Ammon's horn (tissue), 1 donor: ENCODE measurements at places on chromosomes 1 and 21.
A peak's percentile ranks its signal among the peaks of the same experiment; 100 is the strongest.

DNA sequence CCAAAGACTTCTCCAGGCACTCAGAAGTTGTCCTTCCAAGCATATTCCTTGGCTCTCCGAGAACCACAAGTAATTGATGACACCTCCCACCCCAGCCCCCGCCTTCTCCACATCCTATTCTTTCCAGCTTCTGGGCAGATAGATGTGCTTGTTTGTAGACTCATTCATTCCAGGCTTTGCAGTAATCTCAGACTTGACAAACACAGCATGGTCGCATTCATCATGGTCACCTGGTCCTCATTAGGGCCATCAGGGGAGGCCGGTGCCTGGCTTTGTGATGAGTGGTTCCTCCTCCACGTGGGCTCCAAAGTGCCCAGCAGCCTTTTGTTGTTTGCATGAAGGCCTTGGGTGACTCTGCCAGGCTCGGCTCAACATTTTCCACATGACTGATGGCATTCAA lies 28.5 kb upstream of the KCNE2 start:
- peak; percentile 35 for DNase-seq

DNA sequence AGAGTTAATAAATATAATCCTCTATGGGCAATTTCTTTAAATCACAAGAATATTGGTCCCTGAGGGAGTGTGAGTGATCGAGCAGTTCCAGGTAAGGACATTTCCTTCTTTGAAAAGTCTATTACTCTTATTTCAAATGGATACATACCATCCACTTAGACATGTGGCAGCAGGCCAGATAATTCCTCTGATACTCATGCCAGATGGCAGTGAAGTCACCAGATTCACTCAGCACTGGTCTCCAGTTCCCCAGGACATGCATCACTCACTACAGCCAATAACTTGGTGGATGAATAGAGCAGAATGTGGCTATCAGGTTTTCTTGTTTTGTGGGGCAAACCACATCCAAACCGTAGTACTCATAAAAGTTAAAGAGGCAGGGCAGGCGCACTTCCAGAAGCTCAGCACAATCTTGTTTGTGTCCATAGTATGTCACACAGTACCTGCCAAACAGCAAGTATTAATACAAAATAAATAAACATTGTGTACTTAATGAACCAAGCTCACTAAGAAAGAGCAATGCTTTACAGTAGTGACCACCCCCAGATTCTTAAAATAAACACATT lies 74.2 kb upstream of the CD53 start:
- no peak for DNase-seq

- no peak for DNase-seq
Observed at GRCh38 chr1:244089561-244089960, 38.5 kb downstream of the ZBTB18 start.

DNA sequence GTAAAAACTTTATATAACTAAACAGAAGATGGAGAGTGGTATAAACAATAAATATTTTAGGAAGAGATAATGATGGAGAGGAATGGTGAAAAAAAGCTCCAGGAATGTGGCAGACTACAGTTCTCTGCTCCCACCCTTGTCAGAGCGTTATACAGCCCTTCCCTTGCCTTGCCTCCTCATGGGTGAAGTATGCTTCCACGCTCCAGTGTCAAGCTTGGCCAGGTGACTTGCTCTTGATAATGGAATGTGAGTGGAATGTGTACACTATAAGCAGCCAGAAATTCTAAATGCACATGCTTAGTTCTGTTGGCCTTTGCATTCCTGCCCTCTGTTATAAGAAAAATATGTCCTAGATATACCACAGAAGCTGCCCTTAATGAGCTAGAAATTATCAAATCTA lies 24.7 kb upstream of the POGK start:
- no peak for DNase-seq

GRCh38 chr1:42756956-42757891 lies 9.6 kb downstream of the P3H1 start:
- peak; percentile 44 for DNase-seq

- DNase-seq: no peak
Observed at GRCh38 chr1:153770797-153771196, 4.4 kb upstream of the SLC27A3 start.

GRCh38 chr1:113579256-113580018 lies 179.8 kb downstream of the PHTF1 start:
- no peak for DNase-seq

GRCh38 chr1:37246631-37247030 lies 212.3 kb upstream of the GRIK3 start:
- DNase-seq: no peak

GRCh38 chr1:222404710-222405109 lies 143.2 kb downstream of the HHIPL2 start:
- DNase-seq: no peak

GRCh38 chr1:223105568-223105967 lies 37.5 kb downstream of the TLR5 start:
- no peak for DNase-seq

- no peak for DNase-seq
Observed at GRCh38 chr21:46122758-46123683, 25.1 kb downstream of the COL6A2 start.

GRCh38 chr21:44987886-44988606 lies 48.2 kb downstream of the SLX9 start:
- DNase-seq: no peak

GRCh38 chr1:50419907-50420677 lies 3.2 kb downstream of the DMRTA2 start:
- no peak for DNase-seq

- no peak for DNase-seq
Observed at GRCh38 chr1:203084588-203085527, 954 bp downstream of the MYOG start.

DNA sequence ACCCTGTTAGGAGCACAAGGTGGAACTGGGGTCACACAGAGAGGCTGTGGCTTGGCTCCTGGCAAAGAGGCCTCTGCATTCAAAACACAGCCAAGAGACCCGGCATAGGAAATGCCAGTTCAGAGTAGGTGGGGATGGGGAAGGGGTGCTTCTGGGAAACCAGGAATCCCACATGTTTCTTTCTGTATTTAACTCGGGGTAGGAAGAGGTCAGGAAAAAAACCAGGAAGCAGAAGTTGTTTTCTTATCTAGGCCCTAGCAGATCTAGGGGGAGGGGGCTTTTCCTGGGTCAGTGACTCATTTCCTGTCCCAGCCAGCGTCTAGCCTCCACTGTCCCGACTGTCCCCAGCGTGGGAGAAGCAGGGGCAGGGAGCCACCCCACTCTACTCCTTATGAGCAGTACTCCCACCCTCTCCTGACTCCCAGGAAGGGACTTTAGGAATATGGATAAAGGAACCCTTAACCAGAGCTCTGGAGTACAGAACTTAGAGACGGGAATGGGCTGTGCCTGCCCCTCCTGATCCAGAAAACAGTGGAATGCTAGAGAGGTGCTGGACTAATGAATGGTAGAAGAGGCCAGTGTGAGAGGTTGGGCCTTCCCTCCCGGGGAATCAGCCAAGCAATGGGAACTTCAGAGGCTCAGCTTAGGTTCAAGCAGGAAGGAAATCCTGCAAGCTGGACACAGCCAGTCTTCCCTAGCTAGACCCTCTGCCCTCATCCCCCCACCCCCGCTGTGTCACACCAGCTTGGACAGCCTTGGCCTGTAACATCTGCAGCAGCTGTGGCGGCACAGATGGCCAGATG lies 5.7 kb downstream of the FHL3 start:
- peak; percentile 29 for DNase-seq

DNA sequence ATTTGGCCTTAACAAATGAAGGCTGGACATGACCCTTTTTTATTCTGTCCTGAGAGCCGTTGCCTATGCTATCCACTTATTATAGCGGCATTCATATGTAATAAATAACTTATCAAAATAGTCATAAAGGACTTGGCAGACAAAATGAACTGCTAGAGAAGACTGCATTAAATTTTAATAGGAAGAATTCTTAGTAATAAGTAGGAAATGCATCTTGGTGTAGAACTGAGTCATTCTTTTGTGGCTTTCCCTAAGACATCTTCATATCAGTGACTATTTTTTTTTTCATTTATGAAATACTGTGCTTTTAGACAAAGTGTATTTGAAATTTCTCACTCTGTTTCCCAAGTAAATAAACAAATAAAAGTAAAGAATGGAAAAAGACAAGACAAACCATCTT lies 45.6 kb downstream of the PBX1 start:
- DNase-seq: no peak

GRCh38 chr1:45282351-45282750 lies 44.3 kb upstream of the HPDL start:
- DNase-seq: no peak

- no peak for DNase-seq
Observed at GRCh38 chr1:36514501-36514900, 31.8 kb upstream of the CSF3R start.

GRCh38 chr1:211630236-211631081 lies 45.0 kb downstream of the NEK2 start:
- no peak for DNase-seq

- DNase-seq: no peak
Observed at GRCh38 chr1:237712082-237712481, 178.6 kb downstream of the ZP4 start.

GRCh38 chr1:8684590-8684989 lies 132.8 kb downstream of the RERE start:
- no peak for DNase-seq

GRCh38 chr1:245197911-245198379 lies 43.2 kb downstream of the KIF26B start:
- no peak for DNase-seq

- no peak for DNase-seq
Observed at GRCh38 chr1:66563094-66563800, 29.3 kb downstream of the SGIP1 start.

- no peak for DNase-seq
Observed at GRCh38 chr1:27526569-27527222, 36.7 kb upstream of the WASF2 start.

DNA sequence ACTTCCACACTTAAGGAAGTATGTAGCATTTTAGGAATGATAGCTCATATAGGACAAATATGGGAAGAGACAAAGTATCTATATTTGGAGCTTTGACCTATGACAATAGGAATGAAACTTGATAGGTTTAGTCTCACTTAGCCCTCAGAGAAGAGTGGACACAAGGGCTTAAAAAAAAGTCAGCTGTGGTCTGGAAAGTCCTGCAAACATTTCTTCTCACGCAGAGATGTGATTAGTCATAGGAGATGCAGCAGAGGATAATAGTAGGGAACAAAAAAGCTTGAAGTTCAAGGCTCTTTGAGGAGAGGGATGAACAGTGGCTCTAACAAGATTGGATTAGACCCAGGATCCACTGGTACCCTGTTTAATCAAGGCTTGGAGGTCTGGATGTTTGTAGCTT lies 14.8 kb upstream of the RNF220 start:
- no peak for DNase-seq

DNA sequence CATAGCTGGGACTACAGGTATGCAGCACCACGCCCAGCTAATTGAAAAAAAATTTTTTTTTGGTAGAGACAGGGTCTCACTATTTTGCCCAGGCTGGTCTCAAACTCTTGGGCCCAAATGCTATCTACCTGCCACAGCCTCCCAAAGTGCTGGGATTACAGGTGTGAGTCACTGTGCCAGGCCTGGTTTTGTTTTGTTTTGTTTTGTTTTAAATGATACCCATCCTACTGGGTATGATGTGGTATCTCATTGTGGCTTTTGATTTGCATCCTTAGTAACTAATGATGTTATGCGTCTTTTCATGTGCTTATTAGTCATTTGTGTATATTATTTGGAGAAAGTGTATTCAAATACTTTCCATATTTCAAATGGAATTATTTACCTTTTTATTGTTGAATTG lies 142.3 kb downstream of the VPS13D start:
- DNase-seq: no peak

DNA sequence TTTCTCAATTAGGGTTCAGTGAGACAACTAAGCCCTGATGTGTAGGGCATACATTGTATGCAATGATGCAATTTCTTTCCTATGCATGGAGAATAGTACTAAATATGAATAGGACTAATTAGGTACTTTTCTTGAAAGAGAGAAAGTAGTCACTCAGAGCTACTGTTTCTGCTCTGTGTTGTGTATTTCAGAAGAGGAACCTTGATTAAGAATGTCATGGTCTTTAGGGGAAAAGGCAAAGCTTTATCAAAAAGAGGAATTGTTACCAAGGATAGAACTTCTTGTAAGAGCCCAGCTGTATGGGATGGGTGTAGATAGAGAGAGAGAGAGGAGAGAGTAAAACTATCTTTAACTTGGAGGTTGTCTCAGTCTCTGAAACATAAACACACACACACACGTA lies 49.1 kb downstream of the HLX start:
- no peak for DNase-seq

DNA sequence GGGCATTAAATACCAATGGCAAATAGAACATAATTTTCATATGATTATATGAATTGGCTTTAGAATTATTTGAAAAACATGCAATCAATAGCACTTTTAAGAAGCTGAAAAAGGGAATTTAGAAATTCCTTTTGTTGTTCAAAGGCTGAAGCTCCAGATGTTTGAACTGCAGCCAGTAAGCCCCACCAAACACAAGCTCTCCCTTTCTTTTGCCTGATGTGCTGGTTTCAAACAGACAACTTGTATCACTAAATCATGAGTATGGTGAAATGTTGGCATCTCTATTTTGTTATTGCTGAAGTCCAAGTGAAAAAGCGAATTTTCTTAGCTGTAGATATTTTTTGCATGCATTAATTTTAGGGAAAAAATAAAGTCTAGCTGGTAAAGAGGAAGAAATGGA lies 27.5 kb upstream of the NCAM2 start:
- peak; percentile 71 for DNase-seq

DNA sequence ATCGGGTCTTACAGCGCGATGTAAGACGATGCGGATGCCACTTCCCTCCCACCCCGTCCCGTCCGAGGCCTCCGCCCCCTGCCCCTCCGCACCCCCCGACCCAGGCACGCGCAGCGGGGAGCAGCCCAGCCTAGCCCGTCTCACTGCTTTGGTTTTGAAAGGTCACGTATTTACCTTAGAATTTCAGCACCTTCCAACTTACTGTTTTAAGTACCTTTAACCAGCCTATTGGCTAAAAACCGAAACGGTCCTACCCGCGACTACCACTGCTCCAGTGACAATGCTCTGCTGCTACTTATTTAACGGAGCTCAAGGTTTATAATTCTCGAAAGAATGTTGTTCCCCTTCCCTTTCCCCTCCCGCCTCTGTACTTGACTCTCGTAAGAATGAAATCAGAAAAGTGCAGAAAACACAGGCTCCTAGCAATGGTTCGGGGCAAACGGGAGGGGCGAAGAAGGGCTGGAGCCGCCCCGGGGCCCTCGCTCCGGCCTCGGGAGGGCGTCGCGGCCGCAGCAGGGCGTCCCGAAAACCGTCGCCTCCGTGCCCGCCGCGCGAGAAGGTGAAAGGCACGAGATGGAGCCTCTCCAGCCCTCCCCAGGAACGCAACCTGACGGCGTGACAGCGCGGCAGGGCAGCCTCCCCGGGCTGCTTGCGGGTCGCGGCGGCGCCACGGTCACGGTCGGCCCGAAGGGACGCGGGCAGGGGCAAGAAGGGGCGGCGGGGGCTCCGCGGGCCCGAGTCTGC lies 667 bp downstream of the TMEM50B start:
- peak; percentile 11 for DNase-seq

- no peak for DNase-seq
Observed at GRCh38 chr1:21355956-21356355, 65.7 kb upstream of the ECE1 start.

- DNase-seq: no peak
Observed at GRCh38 chr1:196136396-196136795, 471.8 kb downstream of the KCNT2 start.
